Activated T-cell treated with anti-CD3 and anti-CD28 coated beads, Interleukin-2, amount 50 U/mL, for 1 hour (primary cell): ENCODE measurements at places on chromosomes 3 and 15.

GRCh38 chr3:4983739-4984510 is 4.7 kb downstream of the BHLHE40 start:
- DNase-seq = peak; percentile 77

GRCh38 chr3:186192823-186193222 is 83.9 kb upstream of the ETV5 start:
- no peak for DNase-seq

- no peak for DNase-seq
Measured at GRCh38 chr3:184040010-184040409, 8.5 kb downstream of the HTR3D start.

GRCh38 chr3:41681479-41681878 is 280.4 kb downstream of the ULK4 start:
- no peak for DNase-seq

- no peak for DNase-seq
Measured at GRCh38 chr15:60076045-60076444, 71.9 kb downstream of the FOXB1 start.

- DNase-seq = peak; percentile 45
Measured at GRCh38 chr3:124559846-124560574, 170.2 kb upstream of the UMPS start.

GRCh38 chr3:10869460-10869859 is 53.4 kb downstream of the SLC6A11 start:
- DNase-seq = no peak

DNA sequence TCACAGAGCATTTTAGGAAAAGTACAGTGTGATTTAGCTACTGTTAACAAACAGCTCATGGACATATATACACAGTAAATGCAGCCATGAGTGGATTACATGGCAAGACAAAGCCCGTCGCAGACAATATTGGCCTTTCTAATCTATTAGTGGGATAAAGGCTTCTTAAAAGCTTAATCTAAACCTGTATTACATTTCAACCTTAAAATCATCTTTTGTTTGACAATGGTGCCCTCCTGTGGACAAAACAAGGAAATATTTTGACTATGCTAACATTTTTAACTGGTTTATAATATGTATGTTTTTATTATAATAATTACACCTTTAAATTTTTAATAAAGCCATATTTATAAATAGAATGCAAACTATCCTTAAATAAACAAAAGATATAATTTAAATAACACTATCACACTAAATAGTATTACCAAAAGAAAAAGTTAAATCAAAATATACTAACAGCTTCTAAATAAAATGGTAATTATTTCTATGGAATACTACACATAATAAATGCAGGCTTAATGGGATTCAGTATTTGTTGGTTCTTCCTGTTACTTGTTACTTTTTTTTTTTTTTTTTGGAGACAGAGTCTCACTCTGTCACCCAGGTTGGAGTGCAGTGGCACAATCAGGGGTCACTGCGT is 38.6 kb downstream of the TAFA4 start:
- no peak for DNase-seq

DNA sequence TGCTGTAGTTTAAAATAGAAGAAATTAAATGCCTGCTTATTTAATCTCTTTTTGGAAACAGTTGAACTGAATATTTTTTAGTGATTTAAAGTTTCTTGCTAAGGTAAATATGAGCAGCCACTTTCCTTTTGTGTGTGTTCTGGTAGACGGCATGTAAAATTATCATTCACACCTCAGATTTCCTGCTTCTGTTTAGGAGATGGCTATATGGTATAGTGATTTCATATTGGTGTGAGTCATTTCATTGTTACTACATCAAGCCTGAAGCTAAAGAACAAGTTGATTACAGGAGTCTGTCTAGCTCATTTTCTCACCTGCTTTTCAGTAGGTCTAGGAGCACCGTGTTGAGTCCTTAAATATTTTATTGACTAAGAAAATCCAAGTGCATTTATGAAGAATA is 2.2 kb downstream of the LRCH3 start:
- no peak for DNase-seq

- DNase-seq = peak; percentile 46
Measured at GRCh38 chr3:111712294-111713167, 117.4 kb upstream of the ZBED2 start.

GRCh38 chr3:178949896-178950295 is 121.7 kb downstream of the ZMAT3 start:
- DNase-seq = no peak

DNA sequence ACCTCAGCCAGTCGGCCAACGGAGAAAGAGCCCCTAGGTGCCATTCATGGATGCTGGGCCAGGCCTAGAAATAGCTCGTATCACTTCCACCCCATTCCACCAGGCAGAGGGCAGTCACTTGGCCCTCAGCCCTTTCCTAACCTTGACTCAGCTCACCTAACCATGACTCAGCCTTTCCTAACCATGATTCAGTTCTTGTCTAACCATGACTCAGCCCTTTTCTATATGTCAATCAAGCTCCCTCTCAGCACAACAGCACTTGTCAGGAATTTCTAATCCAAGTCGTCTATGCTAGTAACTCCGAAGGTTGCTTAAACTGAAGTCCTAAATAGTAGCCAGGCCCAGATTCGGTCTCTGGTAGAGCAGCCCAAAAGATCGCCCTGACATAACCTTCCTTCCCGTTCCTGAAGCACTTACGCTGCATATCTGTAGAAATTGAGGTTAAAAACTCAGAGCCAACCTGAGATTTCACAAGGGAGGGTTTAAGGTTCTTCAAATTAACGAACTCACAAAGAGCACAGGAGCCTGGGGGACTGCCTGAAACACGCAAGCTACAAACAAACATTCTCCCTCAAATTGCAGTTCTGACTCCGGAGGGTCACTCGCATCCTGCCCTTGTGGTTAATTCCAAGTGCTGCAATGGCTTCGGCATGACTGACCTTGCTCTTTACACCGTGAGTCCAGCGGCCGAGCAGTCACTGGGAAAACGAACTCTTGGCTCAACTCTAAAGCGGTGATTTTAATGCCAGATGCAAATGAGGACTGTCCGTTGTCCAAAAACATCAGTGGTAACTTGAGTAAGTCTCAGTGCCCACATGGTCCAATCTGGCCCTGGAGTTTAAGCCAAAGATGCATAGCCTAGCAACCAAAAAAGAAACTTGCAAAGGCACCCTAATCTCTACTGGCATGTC is 99.9 kb downstream of the ADAMTS17 start:
- no peak for DNase-seq

GRCh38 chr3:1696669-1697275 is 401.9 kb upstream of the CNTN4 start:
- no peak for DNase-seq
